ENCODE measurements at places on chromosomes 7 and 10.

DNA sequence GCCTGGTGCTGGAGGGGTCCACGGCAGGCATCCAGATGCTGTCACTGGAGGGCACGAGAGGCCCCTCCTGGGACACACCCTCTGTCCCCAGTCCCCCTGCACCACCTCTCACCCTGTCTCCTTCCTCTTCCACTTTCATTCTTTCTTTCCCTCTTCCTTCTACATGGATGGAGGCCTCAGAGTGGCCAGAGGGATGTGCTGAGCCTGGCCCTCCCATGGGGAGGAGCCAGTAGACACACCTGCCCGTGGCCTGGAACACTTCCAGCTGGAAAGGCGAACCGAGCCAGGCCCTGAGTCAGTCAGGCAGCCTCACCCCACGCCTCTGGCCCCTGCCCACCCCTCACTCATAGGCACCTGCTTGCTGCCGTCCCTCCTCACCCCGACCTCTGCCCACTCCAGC is 55.9 kb upstream of the MXI1 start:
- DNase-seq = no peak

DNA sequence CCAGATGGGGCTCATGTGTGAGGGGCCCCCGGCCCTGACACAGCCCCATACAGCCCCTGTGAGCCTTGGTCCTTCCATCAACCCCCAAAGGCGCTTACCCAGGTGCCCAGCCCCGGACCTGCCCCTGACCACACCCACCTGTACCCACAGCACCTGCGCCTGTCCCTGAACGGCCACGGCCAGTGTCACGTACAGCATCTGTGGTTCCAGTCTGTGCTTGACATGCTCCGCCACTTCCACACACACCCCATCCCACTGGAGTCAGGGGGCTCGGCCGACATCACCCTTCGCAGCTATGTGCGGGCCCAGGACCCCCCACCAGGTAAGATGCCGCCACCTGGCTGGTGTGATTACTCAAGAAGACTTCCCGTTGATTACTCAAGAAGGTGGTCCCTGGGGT is 33.5 kb downstream of the SH2B2 start:
- no peak for DNase-seq

- no peak for DNase-seq
These were observed 290.6 kb upstream of the GHITM start for GRCh38 chr10:83848677-83849076.

DNA sequence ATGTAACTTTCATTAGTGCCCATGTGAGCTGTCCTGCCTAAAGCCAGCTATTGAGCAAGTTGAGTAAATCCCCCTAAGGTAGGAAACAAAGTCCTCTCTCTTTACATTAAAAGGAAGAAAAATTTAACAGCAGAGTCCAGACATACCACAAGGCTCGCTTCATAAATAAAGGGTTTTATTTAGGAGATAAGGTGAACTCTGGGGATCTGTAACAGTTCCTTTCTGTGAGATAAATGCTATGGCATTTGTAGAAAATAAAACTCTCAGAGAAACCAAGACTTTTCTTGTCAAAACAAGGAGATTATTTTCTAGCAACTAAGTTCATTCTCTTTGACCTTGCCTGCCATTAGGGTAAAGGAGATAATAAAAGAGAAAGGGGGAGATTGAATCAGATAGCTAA is 32.3 kb upstream of the LYZL1 start:
- DNase-seq = no peak

DNA sequence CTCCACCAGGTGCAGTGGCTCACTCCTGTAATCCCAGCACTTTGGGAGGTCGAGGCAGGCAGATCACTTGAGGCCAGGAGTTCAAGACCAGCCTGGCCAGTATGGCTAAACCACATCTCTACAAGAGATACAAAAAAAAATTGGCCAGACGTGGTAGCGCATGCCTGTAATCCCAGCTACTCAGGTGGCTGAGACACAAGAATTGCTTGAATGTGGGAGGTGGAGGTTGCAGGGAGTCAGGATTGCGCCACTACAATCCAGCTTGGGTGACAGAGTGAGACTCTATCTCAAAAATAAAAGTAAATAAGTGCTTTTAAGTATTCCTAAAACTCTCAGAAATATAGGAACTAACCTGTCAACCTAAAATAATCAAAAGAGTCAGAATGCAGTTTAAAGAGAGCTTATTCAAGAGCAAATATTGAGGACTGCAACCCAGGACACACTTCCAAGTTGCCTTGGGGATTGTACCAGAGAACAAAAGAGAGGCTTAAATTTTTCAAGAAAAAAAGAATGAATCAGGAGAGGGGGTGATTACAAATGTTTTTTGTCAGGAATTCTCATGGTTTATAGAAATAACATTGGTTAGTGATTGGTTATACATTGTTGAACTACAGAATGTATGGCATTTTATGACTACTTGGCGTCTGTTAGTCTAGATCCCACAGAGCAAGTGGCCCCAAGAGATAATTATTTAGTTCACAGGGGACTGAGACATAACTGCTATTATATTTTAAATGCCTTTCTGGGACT is 33.2 kb upstream of the PPP1R9A start:
- DNase-seq = no peak

DNA sequence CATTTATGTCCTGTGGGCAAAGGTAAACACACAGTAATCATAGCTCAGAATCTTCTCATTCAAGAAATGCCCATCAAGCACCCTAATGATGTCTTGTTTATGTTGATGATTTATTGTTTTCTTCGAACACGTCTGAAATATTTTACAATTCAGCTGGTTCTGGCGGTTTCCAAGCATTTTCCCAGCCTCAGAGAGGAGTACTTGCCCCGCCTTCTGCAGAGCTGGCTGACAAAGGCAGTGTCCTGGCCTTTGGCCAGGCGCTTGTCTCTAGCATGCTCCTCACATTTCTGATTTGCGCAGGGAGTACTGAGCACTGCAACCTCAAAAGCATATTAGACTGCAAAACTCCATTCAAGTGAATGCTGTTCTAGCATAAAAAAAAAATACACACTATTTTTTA is 314.2 kb upstream of the GNAI1 start:
- DNase-seq = no peak

GRCh38 chr10:103276896-103277712 is at the start of gene INA:
Gene INA, plus strand, starts transcription at chr10:103277138. Its CDS starts 74 bp downstream, at chr10:103277212.
- no peak for DNase-seq
